Adrenal gland (tissue), 19 donors: ENCODE measurements at places on chromosomes 11 and 22. TPM values are rescaled to one million over a fixed set of nuclear protein-coding genes. Genes with fewer than 3 reads are reported as not detected.

Gene RASGRP2
- 35.0 TPM for polyA plus RNA-seq

Gene CALCB
- polyA plus RNA-seq: 0.07 TPM

Gene PACSIN3
- polyA plus RNA-seq: 78.9 TPM

Gene TNNT3
- polyA plus RNA-seq: 10.6 TPM

Gene GPHA2
- polyA plus RNA-seq: not detected

Gene MOGAT2
- not detected for polyA plus RNA-seq

Gene MMP1
- 0.07 TPM for polyA plus RNA-seq

Gene CSF2RB
- polyA plus RNA-seq: 2.2 TPM

Gene PNPLA5
- polyA plus RNA-seq: not detected

Gene NXF1
- polyA plus RNA-seq: 87.0 TPM

Gene SBF1
- 117 TPM for polyA plus RNA-seq

Gene HEPN1
- polyA plus RNA-seq: not detected

Gene KCTD14
- polyA plus RNA-seq: 84.7 TPM

Gene CLCF1
- polyA plus RNA-seq: 2.8 TPM

Gene TRIM68
- 11.8 TPM for polyA plus RNA-seq

Gene DCDC1
- polyA plus RNA-seq: 0.07 TPM

Gene RIMBP3B
- 0.13 TPM for polyA plus RNA-seq

Gene CENATAC
- polyA plus RNA-seq: 15.7 TPM
